ENCODE measurements at places on chromosomes 5 and 9.

DNA sequence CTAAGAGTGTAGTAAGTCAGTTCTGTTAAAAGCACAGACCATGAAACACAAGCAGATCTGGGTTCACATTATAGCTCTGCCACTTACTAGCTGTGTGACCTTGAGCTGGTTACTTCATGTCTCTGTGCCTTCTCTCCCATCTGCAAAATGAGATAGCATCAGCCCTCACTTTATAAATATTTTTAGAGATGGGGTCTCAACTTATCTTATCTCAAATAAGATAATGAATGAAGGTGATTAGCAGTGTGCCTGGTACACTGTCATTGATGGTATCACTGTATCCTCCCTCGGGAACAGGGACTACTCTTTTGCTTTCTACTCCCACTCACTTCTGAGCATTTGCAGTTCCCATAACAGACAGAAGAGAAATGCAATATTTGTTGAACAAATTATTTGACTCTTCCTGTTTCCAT is 52.4 kb downstream of the GALNT10 start:
- no peak for DNase-seq

DNA sequence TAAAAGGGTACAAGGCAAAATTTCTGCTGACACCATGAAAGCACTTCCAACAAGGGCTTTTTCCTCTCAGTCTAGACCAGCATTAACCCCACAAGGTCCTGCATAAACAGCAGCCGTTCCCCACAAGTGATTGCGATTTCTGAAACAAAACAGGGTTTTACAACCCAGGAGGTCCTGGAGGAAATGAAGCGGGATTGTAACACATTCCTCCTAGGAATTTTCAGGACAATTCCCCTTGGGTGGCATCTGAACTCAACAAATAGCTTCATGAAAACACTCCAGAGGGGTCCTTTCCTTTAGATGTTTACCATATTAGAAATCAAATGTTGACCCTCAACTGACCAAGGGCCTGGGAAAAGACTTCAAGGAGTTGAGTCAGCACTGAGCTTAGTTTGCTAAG is 36.7 kb upstream of the SHC3 start:
- DNase-seq, result no peak

- no peak for DNase-seq
These were observed 4.9 kb downstream of the SPACA9 start for GRCh38 chr9:132883349-132884294.

- no peak for DNase-seq
These were observed 15.0 kb downstream of the ORM2 start for GRCh38 chr9:114344692-114345091.

DNA sequence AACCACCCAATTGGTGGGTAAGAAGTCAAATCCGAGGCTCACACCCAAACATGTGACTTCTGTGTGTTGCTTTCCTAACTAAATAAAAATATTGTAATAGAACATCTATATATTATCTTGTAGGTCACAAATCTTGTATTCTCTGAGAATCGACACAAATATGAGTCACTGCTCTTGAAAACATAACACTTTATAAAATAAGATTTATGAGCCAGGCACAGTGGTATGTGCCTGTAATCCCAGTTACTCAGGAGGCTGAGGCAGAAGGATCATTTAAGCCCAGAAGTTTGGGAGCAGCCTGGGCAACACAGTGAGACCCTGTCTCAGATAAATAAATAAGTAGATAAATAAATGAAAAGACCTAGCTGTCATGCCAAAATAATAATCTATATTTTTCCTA is 624.1 kb downstream of the ANXA1 start:
- DNase-seq, result no peak

DNA sequence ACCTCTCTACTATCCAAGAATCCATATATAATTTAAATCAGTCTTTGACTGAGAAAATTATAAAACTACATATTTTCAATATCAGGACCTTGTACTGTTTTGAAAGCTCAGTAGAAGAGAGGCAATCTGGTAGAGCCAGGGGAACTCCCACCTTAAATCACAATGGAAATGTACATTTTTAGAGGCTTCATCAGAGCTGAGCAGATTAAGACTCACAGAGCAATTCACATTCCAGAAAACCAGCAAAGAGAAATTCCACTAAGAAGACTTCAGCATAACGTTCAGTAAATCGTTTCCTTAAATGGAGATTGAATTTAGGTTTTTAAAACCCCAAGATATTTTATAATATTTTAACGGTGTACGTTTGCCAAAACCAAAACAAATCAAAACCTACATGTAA is 227.8 kb upstream of the TRPM3 start:
- DNase-seq, result no peak

- no peak for DNase-seq
These were observed 178.2 kb downstream of the ROR2 start for GRCh38 chr9:91771864-91772263.

GRCh38 chr9:117359910-117360309 is 54.9 kb downstream of the ASTN2 start:
- DNase-seq, result no peak

DNA sequence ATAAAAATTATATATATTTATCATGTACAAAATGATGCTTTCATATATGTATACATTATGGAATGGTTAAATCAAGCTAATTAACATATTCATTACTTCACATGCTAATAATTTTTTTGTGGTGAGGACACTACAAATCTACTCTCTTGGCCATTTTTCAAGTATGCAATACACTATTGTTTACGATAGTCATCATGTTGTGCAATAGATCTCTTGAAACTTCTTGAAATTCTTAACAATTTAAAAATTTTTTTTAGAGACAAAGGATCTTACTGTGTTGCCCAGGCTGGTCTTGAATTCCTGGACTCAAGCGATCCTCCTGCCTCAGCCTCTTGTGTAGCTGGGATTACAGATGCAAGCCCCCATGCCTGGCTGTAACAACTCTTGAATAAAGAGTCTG is 45.2 kb upstream of the SHOC1 start:
- no peak for DNase-seq

GRCh38 chr5:174698156-174698555 is 26.2 kb upstream of the MSX2 start:
- no peak for DNase-seq

DNA sequence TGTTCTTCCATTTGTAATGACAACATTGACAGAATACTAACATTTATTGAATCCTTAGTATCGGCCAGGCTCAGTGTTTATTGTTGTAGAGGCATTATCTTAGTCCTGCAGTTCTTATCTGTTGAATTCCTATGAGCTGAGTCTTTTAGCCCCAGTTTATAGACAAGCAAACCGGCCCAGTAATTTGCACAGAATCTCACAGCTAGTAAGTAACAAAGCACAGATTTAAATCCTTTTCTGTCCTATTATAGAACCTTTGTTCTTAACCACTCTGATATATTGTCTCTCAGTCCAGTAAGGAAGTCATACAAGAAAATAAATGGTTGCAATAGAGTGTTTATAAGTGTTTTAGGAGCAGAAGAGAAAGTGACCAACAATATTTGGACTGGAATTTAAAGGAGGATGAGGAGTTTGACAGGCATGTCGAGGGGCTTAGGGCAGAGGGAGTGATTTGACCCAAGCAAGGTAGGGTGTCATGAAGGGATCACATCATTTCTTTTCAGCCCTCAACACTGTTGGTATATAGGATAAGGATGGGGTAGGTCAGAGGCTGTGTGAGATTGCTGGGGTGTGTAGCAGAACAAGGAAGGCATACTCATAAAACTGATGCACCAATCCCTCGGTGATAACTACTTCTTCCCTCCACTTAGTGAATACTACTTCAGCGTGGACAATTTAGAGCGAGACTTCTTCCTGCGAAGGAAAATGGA is 39.5 kb downstream of the LARP1 start:
- DNase-seq, result no peak

DNA sequence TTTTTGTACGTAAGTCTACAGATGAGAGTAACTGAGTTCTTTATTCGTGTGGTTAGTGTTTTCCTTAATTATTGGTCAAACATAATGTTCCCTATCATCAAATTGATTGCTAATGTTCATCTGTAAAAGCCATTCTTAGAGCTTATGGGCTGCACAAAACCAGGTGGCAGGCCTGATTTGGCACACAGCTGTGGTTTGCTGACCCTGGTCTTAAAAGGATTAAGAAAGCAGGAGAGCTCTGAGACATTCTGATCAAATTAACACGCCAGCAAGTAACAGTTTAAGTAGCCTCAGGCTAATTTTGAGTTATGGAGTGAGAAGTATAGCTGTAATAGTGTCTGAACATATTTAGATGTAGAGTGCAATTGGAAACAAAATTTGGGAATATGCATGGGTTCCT is 63.2 kb downstream of the PRR16 start:
- no peak for DNase-seq

GRCh38 chr5:140220032-140220697 is 45.2 kb downstream of the CYSTM1 start:
- no peak for DNase-seq

DNA sequence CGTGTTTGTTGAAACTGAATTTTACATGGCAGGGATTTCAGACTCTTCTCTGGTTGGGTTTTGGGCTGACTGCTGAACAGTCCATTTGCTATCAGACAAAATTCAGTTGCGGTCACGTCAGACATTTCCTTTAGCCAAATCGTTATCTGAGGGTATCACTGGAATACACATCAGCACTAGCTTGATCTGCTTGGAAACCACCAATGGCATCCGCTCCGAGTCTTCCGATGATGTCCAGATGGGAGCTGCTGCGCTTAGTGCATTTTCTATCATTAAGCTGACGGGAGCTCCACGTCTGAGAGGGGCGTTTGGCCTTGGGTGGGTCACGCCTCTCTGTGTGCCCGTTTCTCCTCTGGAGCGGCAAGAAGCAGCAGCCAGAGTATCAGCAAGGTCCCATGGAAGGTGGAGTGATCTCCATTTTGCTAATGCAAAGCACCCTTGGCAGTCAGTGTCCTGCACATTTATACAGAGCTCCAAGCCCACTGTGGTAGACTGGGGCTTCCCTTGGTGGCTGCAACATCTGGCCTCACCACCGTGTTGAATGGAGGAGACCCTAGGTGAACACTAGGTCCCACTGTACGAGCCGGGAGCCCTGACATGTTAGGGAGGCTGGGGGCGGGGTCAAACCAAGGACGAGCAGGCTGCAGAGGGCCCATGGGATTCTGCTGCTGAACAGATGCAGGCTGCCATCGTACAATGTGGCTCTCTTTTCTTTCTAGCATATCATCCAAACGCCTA is 134.6 kb upstream of the PHYKPL start:
- no peak for DNase-seq

- no peak for DNase-seq
These were observed 492.2 kb upstream of the ARRDC3 start for GRCh38 chr5:91875196-91875779.

- DNase-seq, result no peak
These were observed 1.9 kb upstream of the SH3PXD2B start for GRCh38 chr5:172456076-172456722.

GRCh38 chr9:91547081-91547480 is 123.4 kb upstream of the NFIL3 start:
- DNase-seq, result no peak

DNA sequence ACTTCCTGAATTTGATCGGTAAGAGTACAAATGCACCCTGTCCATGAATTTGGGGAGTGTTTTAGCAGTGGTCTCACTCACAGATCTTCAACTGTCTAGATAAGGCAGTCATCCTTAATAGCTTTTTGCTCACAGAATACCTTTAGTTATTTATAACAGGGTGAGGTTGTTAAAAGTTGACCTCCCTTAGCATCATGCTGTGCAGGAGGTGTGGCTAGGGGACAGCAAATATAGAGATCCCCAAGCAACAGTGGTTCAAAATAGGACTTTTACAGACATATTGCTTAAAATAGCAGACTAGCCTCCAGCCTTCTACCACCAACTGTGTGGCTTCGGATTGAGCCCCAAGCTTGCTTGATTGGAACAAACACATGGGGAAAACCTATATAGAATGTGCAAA is 724.4 kb downstream of the TLE1 start:
- no peak for DNase-seq

DNA sequence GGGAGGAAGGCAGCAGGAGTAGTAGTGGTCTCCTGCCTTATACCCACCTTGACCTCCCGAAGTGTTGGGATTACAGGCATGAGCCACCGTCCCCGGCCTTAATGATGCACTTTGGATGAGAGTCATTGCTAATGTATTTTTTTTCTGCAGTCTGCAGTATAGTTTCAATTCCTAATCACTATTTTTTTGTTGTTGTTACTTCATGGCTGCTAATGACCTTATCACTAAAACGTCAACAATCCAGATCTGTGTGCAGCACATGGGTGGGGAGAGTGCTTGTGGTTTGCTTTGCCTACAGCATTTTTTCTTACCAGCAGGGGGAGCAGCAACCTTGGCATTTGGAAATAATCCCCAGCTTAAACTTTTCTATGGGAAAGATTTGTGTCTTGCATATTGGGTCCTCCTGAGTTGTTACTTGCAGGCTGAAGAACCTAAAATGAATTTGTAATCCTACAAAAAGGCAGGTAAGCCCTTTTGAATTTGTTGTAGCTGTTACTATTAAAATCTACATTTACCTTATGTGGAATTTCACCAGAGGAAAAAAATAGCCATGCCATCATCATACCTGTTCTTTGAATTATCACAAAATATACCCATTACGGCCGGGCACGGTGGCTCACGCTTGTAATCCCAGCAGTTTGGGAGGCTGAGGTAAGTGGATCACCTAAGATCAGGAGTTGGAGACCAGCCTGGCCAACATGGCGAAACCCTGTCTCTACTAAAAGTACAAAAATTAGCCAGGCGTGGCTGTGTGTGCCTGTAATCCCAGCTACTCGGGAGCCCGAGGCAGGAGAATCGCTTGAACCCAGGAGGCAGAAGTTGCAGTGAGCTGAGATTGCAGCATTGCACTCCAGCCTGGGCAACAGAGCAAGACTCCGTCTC is 6.3 kb upstream of the MED7 start:
- DNase-seq, result peak; percentile 52

- DNase-seq, result no peak
These were observed 618.8 kb downstream of the HINT1 start for GRCh38 chr5:130546211-130546610.

DNA sequence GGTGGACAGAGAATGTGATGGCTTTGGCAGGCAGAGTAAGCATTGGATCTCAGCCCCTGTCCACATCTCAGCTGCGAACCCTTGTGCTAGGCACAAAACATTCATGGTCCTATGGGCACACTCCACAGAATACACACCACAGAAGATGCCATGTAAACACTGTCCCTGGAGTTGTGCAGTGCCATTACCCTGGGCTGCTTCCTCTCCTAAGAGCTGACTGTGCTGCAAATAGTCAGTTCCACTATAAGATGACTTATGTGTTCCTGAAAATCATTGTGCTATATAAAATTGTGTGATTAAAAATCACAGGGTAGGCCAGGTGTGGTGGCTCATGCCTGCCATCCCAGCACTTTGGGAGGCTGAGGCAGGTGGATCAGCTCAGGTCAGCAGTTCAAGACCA is 31.9 kb upstream of the ATP6V1G1 start:
- no peak for DNase-seq

- no peak for DNase-seq
These were observed 429.8 kb downstream of the SPOCK1 start for GRCh38 chr5:137069358-137069757.

All from bone marrow (tissue), 2 donors.